ENCODE measurements at places on chromosomes 11 and 22. TPM values are rescaled to one million over a fixed set of nuclear protein-coding genes. Genes with fewer than 3 reads are reported as not detected.

Gene SEPTIN3
- total RNA-seq = 216 TPM

Gene ZNF143
- total RNA-seq = 28.2 TPM

Gene JHY
- total RNA-seq = 2.9 TPM

Gene USP2
- 2.6 TPM for total RNA-seq

Gene OR51B5
- total RNA-seq = not detected

Gene MPPED2
- 11.0 TPM for total RNA-seq

Gene NLRP14
- total RNA-seq = not detected

- no peak for DNase-seq
Measured at GRCh38 chr11:12196308-12196707, 85.9 kb downstream of the MICAL2 start.

GRCh38 chr22:45203150-45203951, 37.3 kb downstream of the KIAA0930 start:
- no peak for DNase-seq

DNA sequence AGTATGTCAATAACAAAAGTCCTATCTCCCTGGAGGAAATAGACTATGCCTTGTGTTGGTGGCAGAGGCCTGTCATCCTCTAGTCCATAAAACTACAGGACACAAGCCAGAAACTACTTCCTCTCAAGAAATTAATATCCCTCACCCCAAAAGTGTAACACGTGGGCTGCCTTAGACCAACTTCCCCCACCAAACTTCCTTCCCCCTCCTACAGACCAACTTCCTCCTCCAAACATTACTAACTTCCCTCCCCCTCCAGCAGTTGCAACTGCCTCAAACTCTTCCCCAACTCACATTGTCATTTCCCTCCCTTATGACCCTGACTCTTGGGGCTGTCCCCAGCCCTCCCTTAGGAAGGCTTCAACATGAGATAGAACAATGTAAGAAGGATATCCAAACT, 6.3 kb downstream of the OR52K2 start:
- DNase-seq = no peak

GRCh38 chr11:120605469-120605868, 93.9 kb downstream of the GRIK4 start:
- DNase-seq = no peak

- no peak for DNase-seq
Measured at GRCh38 chr11:61403658-61404057, 11.3 kb downstream of the TMEM216 start.

GRCh38 chr11:100892886-100893285, 205.8 kb downstream of the ARHGAP42 start:
- DNase-seq = no peak

DNA sequence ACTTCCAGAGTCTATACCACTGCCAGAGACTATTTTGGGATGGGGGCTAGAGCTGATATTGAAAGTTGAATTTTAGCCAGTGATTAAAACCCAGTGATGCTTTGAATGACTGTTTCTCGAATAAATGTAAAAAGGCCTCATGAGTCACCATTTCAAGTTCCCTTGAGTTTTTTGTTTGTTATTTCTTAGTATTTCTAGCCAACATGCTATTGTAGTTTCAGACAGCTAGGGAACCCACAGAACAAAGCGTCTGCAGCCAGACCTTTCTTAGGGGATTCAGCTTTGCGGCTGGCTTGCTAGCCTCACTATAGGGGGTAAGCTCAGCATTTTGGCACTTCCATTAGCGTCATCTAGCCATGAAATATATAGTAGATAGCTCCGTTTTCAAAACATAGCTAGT, 66.5 kb downstream of the DBX1 start:
- no peak for DNase-seq

- no peak for DNase-seq
Measured at GRCh38 chr22:39317775-39318506, 1.5 kb downstream of the RPL3 start.

DNA sequence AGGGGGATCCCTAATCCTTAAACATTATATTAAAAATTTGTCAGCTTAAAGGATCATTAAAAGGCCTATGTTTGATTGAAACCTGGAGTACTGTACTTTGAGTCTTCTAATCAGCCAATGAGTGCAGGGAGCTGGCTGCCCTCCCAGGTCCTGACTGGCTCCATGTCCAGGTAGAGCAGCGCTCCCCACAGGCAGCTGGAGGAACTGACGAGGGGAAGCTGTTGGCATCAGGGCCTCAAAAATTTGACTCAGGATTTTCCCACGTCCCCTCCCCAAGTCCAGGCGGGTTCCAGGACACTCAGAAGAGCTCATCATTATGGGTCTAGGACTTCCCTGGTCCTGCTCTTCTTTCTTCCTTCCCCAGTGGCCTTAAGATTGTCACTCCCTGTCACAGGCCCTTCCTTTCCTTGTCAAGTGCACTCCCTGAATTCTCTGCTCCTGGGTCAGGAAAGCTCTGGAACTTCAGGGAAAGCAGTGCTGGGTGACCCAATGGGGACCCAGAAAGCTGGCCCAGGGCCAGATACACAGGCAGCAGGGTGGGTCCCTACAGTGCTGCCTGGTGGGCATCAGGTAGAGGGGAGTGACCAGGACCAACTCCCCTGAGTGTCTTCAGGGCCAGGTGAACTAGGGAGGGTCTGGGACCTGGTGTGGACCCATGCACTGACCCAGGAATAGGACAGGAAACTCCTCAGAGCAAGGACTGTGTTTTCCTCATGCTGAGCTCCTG, 65.5 kb downstream of the GGTLC2 start:
- DNase-seq = no peak

DNA sequence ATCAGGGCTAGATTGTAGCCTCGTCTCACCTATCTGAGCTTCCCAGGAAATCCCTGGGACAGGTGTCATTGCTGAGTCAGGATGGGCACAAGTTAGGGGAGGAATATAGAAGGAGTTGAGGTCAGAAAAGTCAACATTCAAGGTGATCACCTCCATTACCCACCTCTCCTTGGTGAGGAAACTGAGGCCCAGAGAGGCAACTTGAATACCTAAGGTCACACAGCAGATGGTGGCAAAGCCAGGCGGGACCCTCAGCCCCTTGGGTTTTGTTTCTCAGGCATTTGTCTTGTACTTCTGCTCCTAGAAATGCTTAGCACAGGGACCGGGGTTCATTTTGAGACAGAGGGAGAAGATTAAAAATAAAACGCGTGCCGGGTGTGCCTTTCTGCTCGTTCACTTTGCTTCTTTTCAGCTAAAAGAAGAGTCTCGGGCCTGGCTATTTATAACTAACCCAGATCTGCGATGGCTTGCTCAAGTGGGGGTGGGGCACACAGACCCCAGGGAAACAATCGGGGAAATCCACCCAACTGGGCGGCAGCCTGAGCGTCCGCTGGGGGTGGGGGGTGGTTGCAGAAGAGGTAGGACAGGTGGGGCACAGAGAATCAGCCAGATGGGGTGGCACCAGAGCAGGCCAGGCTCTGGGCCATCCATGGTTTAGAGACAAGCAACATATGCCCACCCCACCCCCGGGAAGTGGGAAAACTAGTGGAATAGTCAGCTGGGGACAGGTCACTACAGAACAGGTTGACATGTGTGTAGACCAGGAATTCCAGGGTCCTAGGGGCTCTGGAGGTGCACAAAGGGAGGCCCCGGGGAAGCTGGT, 3.9 kb upstream of the GNAZ start:
- DNase-seq = no peak

DNA sequence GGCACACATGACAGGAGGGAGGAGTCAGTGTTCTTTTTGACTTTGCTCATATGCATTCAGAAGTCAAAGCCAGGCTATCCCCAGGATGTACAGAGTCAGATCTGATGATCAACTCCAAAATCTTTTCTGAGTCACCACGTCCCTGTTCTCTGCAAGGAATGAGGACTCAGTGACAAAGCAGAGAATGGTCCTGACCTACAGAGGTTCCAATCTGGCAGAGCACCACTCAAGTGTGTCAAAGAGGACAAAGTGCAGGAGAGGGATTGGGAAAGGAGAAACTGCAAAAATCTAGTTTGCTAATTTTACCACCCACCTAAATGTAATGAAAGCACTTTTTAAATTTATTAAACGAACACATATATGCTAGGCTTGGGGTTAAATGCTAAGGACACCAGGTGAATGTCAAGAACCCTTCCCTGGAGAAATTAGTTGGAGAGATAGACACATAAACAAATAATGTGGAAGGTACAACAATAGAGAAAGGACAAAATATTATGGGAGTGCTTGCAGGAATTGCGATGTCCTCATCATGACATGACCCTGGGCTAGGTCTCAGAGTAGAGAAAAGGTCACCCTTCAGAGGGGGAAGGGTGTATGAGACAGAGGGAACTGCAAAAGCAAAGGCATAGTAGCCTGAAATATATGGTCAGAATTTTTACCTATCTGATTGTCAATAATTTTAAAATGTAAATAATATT, 56.3 kb downstream of the MTNR1B start:
- no peak for DNase-seq

DNA sequence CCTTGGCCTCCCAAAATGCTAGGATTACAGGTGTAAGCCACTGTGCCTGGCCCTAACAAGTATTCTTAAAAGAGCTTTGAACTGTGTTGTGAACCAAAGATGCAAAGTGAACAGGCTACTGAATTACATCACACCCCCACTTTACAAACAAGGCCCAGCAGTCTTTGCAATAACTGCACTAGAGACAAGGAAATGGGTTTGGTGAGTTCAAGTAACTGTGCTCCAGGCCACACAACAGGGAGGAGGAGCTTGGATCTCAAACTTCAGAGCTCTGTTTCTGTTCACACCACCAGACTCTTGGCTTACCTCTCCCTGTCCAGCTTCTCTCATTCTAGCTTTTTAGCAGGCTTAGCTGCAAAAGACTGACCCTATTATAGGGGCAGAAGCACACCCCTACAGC, 30.4 kb upstream of the RASL10A start:
- DNase-seq = no peak

DNA sequence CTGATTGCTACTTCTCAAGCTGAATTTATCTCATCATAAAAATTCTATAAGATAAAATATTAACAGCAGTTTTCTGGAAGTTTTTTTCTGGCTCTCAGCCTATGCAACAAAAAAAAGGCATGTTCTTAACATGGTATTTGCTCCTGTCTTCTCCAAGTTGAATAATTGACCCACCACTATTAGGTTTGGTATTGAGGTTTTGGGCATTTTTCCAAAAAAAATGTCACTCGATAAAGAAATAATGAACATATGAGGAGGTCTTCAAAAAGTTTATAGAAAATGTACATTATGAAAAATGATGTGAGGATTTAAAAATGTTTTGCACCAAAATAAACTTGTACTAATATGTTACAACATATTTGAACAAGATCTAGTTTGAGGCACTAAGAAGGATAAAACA, 808.6 kb upstream of the RAG2 start:
- no peak for DNase-seq

- no peak for DNase-seq
Measured at GRCh38 chr22:30167296-30167695, 79.3 kb downstream of the LIF start.

- DNase-seq = no peak
Measured at GRCh38 chr11:127651888-127652221, 651.3 kb upstream of the KIRREL3 start.

GRCh38 chr11:105456950-105457349, 152.9 kb upstream of the GRIA4 start:
- DNase-seq = no peak

- no peak for DNase-seq
Measured at GRCh38 chr11:10540546-10540914, 457 bp downstream of the RNF141 start.

GRCh38 chr22:47173535-47174021, 411.1 kb downstream of the TBC1D22A start:
- no peak for DNase-seq

DNA sequence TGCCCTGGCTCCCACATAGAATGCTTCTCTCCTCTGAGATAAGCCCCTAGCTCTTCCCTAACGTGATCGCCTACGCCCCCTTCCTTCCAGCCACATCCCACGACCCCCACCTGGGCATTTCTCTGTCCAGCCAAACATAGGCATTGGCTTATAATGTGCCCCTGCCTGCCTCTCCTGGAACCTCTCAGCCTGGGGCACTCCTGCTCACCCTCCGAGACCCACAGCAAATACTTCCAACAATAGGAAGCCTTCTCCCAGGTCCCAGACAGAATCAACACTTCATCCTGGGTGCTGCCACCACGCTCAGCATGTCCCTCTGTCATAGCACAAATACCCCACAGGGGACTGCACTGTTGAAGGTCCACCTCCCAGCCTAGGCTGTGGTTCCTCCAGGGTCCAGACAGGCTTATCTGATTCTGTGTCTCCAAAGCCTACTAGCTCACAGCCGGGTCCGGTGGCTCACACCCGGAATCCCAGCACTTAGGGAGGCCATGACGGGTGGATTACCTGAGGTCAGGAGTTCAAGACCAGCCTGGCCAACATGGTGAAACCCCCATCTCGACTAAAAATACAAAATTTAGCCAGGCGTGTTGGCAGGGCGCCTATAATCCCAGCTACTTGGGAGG, 24.2 kb upstream of the TMPRSS4 start:
- no peak for DNase-seq
